Heart right ventricle (tissue), 16 donors: ENCODE measurements at places on chromosomes 5 and 9. TPM values are rescaled to one million over a fixed set of nuclear protein-coding genes. Genes with fewer than 3 reads are reported as not detected.

Gene EIF4E1B
- polyA plus RNA-seq, result not detected

Gene KIF4B
- polyA plus RNA-seq, result not detected

- no peak for DNase-seq
Observed at GRCh38 chr5:177317959-177318377, 6.3 kb upstream of the MXD3 start.

Gene UGT3A1
- not detected for polyA plus RNA-seq

GRCh38 chr9:115972362-115972761 lies 181.2 kb upstream of the PAPPA start:
- no peak for DNase-seq

- DNase-seq, result no peak
Observed at GRCh38 chr9:110846215-110846614, 177.6 kb downstream of the MUSK start.

Gene C9orf50
- not detected for polyA plus RNA-seq

DNA sequence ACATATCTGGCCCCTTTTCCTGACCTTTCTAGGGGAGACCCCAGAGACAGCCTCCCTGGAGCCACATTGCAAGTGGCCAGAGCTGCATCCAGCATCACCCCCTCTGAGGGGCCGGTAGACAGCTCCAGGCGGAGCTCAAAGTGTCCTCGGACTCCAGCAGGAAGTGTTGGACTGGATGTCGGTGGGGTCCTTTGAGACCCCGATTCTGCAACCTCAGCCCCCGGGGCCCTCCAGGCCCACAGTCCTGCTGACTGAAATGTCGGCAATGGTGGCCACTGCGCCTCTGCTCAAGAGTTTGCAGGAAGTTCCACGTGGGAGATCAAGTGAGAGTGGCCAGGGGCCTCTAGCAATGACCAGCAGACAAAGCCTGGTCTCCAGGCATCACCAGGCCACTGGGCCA lies 115.9 kb upstream of the FOXD4L5 start:
- no peak for DNase-seq

Gene GABRA1
- polyA plus RNA-seq, result not detected

DNA sequence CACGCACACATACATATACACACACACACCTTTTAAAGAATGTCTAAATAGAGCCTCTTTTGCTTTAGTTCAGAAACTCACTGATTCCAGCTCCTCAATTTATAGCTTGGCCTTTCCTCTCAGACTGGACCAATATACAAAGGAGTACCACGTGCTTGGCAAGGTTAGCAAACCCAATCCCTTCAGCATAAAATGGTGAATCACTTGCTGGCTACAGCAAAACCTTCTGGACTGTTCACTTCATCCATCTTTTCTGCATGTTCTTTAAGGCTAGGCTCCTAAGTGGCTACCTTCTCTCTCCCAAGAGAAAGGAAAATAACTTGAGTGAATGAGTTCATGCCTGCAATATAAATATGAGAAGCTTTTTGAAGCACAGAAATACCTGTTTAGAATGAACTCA lies 109.7 kb downstream of the LPAR1 start:
- DNase-seq, result no peak

Gene HEMGN
- polyA plus RNA-seq, result not detected

DNA sequence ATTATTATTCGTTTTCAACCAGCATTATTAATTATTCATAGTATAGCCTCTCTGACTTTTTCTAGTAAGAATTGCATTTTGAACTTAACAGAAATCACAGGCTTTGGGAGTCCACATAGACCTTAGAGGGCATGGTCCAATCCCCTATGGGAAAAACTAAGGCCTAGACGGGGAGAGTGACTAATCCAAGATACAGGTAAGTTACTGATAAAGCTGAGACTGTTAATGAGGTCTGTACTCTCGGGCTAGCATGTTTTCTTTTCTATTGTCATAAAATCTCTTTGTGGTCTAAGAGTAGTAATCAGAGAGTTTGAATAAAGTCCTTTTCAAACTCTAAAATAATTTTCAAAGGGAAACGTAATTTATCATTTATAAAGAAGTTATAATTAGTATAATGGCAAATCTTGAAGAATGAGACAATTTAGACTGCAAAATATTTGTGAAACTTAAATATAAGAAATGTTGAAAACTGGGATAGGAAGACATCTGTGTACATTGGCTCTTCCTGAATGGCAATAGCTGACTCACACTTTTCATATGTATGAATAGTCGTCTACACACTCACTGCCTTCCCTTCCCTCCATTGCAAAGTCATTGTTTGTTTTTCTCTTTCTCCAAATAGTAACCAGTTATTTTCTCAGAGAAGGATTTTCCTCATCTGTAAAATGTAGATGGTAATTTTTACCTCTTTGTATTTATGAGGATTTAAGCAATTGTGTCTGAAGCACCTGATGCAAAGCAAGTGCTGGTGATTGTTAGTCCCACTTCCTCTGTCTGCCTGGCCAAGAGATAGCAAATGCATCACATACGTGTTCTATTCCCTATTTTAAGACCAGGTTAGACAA lies 207.9 kb upstream of the CD180 start:
- no peak for DNase-seq

Gene LTC4S
- 10.5 TPM for polyA plus RNA-seq

DNA sequence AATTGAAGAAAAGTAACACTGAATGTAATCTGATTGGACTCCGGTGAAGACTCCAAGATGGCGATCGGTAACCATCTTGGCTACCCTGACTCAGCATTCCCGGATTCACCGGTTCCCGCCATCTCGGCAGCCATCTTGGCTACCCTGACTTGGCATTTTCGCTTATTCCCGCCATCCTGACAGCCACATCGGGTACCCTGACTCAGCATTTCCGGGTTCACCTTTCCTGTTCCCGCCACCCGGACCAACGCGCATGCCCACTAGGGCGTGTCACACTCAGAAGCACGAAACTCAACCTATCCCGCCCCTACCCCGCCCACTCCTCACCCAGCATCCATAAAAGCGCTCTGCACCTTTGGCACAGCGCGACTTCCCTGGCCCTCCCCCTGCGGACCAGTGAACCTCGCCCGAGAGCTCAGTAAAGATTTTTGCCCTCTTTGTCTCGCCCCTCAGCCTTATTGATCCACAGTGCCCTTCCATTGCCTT lies 17.2 kb downstream of the SPTLC1 start:
- peak; percentile 54 for DNase-seq

Gene IRX1
- polyA plus RNA-seq, result 0.77 TPM

DNA sequence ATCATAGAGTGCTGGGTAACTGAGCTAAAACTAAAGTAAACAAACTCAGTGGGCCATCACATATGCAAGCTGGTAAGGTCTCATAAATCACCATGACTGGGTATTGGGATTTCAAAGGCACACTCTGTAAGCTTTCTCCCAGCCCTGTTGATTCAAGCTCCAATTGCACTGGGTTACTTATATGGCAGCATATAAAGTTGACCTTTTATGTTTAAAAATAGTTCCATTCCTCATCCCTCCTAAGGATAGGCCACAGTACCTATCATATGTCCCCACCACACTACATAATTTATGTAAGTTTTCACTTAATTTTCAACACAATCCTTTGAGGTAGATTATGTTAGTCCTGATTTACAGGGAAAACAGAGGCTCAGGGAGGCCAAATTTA lies 438.4 kb downstream of the RAB3C start:
- DNase-seq, result no peak

GRCh38 chr9:95742821-95743220 lies 132.7 kb upstream of the ERCC6L2 start:
- no peak for DNase-seq

DNA sequence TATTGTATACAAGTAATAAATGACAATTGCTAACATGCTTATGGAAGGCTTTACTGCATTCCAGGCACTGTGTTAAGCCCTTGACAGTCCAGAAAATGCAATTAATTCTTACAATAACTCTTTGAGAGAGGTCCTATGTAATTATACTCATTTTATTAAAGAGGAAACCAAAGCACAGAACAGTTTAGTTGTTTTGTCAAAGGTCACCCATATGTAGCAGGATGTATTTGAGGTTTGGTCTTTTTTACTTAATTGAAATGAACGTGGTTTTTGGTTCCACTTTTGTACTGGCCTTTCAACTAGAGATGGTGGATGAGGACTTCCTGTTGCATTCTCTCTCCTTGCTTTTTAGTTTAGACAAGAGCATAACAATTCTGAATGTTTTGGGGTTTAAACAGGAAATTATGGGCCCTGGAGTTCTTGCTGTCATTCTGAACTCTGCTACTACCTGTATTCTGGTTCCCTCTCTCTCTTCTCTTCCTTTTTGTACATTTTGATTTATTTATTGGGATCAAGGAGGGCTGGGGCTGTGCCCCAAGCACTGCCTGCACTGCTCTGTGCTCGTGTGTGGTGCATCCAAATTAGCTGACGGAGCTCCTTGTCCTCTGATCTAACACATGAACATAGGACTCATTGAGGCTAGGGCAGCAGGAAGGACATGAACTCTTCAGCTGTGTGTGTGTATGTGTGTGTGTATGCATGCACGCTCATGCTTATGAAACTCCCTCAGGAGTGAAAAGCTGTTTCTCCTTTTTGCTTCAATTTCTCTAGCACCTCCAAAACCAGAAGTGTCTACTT lies 47.4 kb downstream of the SLC28A3 start:
- DNase-seq, result no peak

Gene MED22
- 10.2 TPM for polyA plus RNA-seq

Gene N4BP3
- polyA plus RNA-seq, result 2.9 TPM

Gene ADAMTS12
- polyA plus RNA-seq, result 0.99 TPM

DNA sequence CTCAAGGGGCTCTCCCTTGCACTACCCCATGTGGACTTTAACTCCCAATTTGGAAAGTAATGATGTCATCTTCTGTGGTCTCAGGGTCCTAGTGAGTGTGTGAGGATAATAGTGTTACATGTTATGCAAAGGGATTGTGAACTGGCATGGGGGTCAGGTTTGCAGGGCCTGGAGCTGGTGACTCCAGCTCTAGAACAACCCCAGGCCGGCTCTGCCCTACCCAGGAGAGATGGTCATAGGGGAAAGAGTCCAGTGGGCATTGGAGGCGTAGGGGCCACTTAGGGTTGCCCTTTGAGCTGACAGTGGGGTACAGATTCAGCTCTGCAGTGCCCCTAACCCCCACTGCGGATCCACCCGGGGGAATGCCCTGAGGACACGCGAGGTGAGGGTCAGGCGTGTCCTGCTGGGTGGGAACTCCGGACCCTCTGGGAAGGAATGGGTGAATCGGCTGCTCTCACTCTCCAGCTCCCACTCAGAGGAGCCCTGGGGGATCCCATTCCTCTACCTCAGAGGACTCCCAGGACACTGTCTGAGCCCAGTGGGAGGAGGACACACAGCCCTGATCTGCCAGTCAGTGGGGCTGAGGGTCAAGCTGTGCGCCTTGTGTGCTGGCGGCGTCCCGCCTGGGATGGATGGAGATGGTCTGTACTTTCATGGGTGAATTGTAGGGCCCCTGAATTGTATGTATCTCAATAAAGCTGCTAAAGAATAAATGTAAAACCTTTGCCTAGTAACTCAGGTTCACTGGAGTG lies 2.5 kb upstream of the NKD2 start:
- DNase-seq, result peak; percentile 10

DNA sequence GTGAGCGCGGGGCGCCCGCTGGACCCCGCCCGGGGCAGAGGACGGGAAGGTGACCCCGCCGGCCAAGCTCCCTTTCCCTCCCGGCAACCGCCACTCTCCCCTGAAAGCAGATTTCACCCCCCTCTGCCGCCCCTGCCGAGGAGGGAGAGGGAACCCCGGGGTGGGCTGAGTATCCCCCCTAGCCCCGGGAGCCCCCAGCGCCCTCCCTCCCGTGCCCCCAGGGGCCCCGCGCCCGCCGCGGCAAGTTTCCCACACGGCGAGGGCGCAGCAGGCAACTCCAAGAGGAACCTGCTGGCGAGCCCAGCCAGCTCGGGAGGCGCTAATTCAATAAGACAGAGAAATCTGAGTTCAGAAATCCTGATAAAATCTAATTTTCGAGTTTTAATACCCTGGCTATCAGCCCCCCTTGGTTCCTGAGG lies 1.6 kb downstream of the NTNG2 start:
- no peak for DNase-seq

Gene PCDHB14
- polyA plus RNA-seq, result 2.2 TPM

- DNase-seq, result no peak
Observed at GRCh38 chr5:124823380-124823779, 76.9 kb upstream of the ZNF608 start.

DNA sequence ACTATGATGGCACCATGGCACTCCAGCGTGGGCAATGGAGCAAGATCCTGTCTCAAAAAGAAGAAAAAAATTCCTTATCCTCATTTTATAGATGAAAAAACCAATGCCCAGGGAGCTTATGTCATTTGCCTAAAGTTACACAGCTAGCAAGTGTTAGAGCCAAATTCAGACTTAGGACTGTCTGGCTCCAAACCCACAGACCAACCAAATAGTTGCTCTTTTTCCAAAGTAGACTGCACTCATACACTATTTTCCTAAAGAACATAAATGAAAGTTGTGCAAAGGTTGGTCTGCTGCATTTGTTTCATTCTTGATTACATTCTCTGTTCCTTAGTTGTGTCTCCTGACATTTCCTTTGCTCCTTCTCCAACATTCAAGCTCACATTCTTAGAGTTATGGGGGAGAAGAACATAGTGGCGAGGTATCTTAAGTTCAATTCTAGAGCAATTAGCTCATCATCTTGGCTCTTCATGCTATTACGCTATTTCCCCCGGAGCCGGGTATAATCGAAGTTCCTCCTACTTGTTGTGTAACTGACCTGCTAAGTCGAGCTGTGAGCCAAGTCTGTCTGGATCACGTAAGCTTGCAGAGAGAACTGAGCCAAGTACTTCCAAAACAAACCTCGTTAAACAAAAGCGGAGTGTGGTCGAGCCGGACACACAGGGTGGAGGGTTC lies 138.3 kb downstream of the RFK start:
- peak; percentile 66 for DNase-seq

Gene SELENOP
- polyA plus RNA-seq, result 68.8 TPM

Gene ERAP2
- polyA plus RNA-seq, result 3.0 TPM

- no peak for DNase-seq
Observed at GRCh38 chr9:98533132-98533531, 175.6 kb downstream of the GABBR2 start.

DNA sequence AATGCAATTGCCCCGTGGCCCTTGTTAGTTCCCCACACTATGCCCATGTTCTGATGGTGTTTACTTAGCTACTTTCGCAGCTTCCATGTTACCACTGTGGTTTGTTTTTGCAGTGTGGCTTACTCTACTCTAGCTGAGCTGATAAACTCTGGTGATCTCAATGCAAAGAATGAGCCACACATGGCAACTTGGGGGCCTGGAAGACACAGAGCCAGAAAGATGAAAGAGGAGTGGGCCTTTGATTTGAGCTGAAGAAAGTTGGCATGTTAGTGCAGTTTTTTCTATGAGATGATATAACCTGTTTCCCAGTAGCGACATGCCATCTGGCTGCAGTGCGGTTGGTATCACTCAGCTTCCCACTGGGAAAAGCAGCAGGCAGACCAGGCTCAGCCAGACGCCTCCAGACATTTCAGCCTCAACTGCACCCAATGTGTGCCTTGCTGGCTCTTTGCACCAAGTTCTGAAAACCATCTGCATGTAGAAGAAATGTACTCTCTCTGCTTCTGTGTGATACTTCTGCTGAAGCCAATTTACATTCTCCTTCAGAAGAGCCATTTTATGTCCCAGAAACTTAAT lies 329.4 kb downstream of the ARHGEF28 start:
- no peak for DNase-seq

Gene FST
- 0.74 TPM for polyA plus RNA-seq

Gene PCDHGA3
- 1.3 TPM for polyA plus RNA-seq
